ENCODE measurements at places on chromosomes 7 and 10.
A peak's percentile ranks its signal among the peaks of the same experiment; 100 is the strongest.

DNA sequence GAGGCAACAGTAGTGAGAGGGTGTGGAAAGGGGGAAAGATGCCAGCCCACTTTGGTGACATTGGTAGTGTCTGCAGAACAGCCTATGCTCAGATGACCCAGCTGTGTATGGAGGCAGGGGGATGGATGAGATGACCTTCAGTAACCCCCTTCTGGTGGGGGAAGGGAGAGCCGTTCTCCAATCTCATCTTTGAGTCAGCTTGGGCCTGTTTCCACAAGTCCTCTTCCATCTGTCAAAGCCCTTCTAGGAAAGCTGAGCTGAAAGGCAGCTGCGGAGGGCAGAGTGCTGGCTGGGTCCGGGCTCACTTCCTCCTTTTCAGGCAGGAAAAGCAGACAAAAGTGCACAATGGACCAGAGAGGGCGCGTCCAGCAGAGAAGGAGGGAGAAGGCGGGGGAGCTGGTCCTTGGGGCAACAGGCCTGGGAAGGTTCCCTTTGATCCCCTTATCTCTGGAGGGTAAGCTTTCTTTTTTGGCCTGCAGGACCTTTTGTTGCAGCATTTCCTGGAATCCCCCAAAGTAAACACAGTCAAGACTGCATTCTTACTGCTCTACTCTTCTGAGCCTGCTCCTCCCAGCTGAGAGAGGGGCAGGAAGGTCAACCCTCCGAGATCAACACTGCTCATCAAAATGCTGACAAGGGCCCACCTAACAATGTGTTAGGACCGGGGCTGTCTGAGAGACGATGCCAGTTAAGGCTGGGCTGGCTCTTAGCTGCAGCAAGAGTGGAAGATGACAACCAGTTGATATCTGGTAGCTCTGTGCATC is 1.2 kb upstream of the LRMDA start:
- DNase-seq = no peak

DNA sequence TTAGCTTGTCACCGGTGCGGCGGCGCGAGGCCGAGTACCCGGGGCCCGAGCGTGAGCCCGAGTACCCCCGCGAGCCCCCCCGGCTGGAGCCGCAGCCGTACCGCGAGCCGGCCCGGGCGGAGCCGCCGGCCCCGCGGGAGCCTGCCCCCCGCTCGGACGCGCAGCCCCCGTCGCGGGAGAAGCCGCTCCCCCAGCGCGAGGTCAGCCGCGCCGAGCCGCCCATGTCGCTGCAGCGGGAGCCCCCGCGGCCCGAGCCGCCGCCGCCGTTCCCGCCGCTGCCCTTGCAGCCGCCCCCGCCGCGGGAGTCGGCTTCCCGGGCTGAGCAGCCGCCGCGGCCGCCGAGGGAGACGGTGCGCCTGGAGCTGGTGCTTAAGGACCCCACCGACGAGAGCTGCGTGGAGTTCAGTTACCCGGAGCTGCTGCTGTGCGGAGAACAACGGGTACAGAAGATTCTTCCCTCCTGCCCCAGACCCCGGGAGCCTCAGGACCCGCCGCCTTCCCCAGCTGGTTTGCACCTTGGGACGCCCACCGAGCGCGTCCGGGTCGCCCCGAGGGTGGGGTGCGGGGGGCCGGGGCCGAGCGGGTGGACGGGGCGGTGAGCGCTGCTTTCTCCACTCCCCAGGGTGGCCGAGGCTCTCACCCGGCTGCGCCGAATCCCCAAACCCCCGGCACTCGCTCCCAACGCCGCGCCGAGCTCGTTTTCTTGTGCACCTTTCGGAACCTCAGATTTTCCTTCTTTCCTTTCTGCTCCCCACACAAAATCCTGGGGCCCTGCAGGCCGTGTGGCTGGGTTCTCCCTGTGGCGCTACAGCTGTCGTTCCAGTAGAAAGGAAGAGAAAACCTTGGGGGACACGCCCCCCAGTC is 708 bp downstream of the UBN2 start:
- peak; percentile 25 for DNase-seq

DNA sequence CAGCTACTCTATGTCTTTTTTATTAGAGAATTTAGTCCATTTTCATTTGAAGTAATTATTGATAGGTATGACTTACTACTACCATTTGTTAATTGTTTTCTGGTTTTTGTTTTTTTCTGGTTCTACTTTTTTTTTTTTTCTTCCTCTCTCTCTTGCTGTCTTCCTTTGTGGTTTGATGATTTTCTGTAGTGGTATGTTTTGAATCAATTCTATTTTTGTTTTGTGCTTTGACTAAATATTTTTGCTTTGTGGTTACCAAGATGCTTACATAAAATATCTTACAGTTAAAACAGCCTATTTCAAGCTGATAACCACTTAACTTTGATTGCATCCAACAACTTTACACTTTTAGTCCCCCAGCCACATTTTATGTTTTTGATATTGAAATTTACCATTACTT is 3.3 kb upstream of the OR2F2 start:
- DNase-seq = no peak

GRCh38 chr10:99981581-99982199 is 28.1 kb downstream of the DNMBP start:
- DNase-seq = no peak

- DNase-seq = no peak
Measured at GRCh38 chr10:90378524-90379076, 479.2 kb downstream of the HTR7 start.

DNA sequence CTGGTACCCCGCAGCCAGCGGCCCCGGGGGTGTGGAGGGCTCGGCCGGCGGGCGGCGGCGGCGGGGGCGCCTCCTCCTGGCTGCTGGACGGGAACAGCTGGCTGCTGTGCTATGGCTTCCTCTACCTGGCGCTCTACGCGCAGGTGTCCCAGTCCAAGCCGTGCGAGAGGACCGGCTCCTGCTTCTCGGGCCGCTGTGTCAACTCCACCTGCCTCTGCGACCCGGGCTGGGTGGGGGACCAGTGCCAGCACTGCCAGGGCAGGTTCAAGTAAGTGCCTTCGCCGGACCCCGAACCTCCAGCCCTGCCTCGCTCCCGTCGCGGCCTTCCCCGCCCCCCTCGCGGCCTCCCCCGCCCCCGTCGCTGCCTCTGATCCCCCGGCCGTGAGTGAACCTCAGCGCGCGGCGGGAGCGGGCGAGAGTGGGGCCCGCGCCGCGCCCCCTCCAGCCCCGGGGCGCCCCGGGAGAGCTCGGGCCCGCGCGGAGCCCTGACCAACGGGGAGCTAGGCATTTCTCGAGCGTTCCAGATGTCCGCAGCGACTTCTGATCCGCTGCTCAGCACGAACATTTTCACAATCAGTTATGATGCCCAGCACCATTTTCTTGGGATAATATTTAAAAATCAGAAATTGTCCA is 727 bp downstream of the ATRNL1 start:
- DNase-seq = no peak

DNA sequence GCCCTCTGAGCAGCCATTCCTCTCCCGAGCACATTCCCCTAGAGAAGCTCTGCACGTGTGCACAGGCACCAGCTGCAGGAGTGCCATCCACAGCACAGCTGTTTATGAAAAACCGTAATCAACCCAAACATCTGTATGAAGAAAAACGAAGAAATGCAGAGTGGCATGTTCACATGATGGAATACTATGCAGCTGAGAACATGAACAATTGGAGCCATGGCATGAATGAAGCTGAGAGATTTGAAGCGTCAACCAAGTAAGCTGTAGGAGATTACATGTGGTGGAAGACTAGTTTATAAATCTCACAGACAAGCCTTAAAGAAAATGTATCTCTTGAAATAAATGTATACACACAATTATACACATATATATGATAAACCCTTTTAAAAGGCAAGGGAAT is 176.5 kb downstream of the EBF3 start:
- DNase-seq = no peak

GRCh38 chr10:3668966-3669330 is 116.1 kb downstream of the KLF6 start:
- DNase-seq = peak; percentile 65
